ENCODE measurements at places on chromosomes 3 and 15. TPM values are rescaled to one million over a fixed set of nuclear protein-coding genes. Genes with fewer than 3 reads are reported as not detected.
A peak's percentile ranks its signal among the peaks of the same experiment; 100 is the strongest.

DNA sequence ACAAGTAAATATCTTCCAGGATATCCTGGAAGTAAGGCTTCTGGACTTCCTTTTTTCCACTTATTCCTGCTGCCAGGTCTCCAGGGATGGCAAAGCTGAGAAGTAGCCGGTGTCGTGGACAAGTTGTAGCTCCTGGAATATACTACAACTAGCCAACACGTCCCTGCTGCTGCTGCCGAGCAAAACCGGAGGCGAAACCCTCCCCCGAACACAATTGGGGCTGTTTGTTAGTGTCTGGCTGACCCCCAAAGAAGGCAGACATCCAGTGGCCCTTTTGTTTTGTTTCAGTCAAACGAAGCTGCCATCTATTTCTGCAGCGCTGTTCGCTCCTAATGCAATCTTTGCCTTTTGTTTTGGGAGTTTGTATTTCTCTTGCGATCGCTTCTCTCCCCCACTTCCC is 45.3 kb upstream of the EIF5A2 start:
- DNase-seq = no peak

DNA sequence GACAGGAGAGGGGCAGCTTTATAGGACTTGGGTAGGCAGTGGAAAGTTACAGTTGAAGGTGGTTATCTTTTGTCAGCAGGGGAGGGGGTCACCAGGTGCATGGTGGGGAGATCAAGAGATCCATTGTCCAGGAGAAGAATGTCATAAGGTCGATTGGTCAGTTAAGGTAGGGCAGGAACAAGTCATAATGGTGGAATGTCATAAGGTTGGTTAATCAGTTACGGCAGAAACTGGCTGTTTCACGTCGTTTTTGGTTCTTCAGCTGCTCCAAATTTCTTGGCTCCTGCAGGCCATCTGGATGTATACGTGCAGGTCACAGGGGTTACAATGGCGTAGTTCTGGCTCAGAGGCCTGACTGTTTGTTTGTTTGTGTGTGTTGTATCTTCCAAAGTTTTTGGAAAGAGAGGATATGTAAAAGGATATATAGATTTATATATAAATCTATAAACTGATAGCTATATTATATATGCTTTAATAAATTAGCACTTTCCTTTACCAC is 565.1 kb downstream of the ZNF385D start:
- no peak for DNase-seq

- DNase-seq = no peak
These were observed 24.0 kb upstream of the SPTBN5 start for GRCh38 chr15:41917767-41918430.

DNA sequence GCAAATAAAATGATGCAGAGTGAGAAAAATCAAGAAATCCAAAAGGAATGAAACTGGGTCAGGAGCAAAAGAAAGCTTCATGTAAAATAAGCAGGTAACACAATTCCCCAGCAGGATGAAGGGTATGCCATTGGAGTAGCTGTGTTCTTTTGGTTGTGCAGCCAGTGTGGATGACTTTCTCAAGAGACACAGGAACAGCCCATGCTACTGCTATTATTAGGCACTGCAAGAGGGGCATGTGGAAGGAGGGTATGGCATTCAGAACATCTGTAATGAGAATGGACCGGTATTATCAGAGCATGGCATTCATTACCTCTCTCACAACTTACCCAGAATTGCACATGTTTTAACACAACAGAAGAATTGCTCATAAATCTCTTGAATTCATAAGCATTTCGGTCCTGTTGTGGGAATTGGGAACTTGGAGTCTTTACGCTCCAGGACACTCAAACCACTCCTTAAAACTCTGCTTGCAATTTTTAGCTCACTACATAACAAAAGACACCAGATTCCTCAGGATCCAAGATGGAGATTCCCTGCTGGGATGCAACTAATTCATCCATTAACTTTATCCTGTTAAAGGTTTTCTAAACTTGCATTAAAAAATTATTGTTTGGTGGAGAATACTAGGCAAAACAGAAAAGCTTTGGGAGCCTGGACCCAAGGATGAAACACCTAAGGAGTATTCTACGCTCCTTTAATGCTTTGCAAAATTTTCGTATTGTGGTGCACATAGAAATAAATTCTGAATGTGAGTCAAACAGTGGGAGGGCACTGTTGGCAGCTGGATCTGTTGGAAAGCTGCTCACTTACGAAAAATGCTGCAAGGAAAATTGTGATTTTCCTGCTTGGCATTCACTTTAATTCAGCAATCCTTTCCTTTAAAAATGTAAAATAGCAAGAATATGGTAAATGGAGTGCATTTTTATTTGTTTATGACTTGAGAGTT is 34.6 kb upstream of the CDIN1 start:
- DNase-seq = no peak

DNA sequence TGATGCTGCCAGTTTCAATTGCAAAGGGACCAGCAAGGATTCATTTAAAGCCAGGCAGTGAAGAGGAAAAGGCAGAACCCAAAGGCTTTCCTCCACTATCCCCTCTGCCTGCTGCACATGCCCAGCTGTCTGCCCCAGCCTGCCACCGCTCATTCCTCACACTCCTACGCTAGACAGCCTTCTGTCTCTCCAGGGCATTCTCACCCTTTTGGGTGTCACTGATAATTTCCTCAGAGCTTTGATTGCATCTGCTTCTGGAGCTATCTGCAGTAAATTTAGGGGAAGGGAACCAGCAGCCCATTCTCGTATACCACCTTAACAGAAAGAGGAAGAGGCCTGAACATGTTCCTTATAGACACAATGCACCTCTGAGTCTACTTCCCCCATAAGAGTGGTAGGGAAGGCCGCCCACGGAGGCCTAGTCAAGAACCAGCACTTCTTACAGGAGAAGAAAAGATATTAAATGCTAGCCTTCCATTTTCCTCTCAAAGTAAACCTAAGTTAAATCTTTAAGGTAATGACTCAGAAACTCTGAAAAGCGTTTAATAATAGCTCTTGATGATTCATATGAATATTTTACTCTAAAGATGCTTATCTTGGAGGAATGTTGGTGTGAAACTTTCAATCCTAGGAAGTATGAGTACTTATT is 20.9 kb downstream of the NUDT16 start:
- no peak for DNase-seq

- DNase-seq = no peak
These were observed 341.7 kb upstream of the ROBO2 start for GRCh38 chr3:76698136-76698706.

GRCh38 chr3:111609700-111610099 is 14.6 kb upstream of the ZBED2 start:
- DNase-seq = no peak

GRCh38 chr3:164095279-164095678 is 983.0 kb downstream of the SI start:
- DNase-seq = no peak

Gene SEMA5B
- total RNA-seq = 0.25 TPM

GRCh38 chr3:168548719-168549118 is 453.0 kb upstream of the GOLIM4 start:
- no peak for DNase-seq

- DNase-seq = no peak
These were observed 181.6 kb downstream of the ADAMTSL3 start for GRCh38 chr15:83835479-83835878.

GRCh38 chr3:149449182-149449581 is 25.3 kb upstream of the TM4SF4 start:
- no peak for DNase-seq

Gene RAB27A
- total RNA-seq = 29.5 TPM

- DNase-seq = peak; percentile 56
These were observed 103.4 kb downstream of the SNRPN start for GRCh38 chr15:25058080-25058785.

GRCh38 chr15:95868450-95868849 is 462.1 kb upstream of the NR2F2 start:
- no peak for DNase-seq

GRCh38 chr3:66181764-66182163 is 39.0 kb upstream of the SLC25A26 start:
- DNase-seq = no peak

DNA sequence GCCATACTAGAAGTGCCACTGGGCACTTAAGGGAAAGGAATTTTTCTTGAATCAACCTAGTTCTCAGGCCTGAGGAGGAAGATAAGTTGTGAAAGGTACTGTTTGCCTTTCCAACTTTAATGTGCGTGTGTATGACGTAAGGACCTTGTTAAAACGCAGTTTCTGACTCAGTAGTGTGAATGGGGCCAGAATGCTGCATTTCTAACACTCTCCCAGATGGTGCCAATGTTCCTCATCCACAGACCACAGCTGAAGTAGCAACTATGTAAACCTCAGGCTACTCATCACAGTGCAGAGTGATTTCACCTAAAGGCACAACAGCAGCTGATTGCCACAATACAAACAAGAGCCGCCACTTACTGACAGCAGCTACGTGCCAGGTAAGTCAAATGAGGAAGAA is 103.6 kb downstream of the OTOL1 start:
- DNase-seq = no peak

GRCh38 chr15:53203454-53203853 is 413.3 kb upstream of the ONECUT1 start:
- no peak for DNase-seq

GRCh38 chr3:136624894-136625815 is 127.0 kb downstream of the STAG1 start:
- no peak for DNase-seq

Gene CCDC50
- total RNA-seq = 58.7 TPM

- no peak for DNase-seq
These were observed 204.2 kb upstream of the LRRN1 start for GRCh38 chr3:3594986-3595385.

- no peak for DNase-seq
These were observed 108.8 kb downstream of the DPH6 start for GRCh38 chr15:35437157-35437556.

GRCh38 chr3:5653426-5654143 is 466.1 kb downstream of the EDEM1 start:
- no peak for DNase-seq

Gene SPINK8
- total RNA-seq = not detected

- DNase-seq = no peak
These were observed 89.7 kb upstream of the CMC1 start for GRCh38 chr3:28151608-28152228.

DNA sequence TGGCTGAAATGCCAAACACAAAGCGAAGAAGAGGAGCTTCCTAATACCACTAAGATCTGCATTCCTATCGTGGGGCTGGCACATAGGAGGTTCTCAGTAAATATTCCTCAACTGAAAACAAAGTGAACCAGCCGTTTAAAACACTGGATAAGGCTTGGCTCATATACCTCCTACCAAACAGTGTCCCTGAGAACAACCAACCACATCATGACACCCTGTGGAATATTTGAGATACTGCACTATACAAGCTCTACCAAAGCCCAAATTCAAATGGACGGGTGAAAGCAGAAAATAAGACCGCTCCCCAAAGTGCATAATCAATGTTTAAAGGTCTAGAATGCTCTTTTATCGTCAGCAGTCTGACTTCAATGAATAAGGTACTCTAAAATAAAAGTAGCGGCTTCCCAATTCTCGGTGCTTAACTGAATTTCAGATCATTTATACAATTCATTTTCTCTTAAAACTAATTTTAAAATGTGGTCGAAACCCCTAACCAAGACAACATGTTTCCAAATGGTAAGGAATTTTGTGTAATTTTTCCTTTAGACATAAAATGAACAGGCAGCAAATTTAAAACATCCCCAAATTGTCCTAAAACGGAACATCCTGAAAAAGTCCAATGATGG is 425.8 kb downstream of the ERC2 start:
- no peak for DNase-seq

DNA sequence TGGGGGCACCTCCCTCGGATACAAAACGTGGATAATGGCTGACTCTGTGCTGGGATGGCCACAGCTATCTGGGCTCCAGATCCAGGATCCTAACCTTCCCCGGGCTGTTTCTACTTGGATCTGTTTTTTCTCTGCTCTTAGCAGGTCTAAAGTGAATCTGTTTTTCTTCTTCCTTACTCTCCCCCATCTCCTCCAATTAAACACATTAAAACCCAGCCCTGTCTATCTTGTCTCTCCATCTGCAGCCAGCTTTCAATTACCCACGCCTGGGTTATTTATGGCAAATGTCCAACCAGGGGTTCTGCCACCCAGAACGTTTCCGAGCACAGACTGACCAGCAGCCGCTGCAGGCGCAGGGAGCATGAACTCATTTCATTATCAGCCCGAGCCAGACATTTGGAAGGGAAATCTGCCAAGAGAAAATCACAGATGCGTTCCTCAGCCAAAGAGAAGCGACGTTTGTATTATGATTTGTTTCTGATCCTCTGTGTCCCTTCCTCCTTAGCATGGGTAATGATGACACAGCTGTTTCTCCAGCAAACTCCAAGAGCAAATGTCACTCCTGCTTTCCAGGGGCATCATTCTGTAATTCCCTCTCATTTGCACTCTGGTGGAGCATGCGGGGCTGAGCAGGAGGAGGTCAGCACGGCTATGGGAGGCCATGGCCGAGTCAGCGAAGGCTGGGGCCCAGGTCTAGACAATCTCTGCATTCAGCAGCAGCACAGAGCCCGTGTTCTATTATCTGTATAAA is 42.0 kb downstream of the UMPS start:
- DNase-seq = no peak

Gene RASGRP1
- 8.8 TPM for total RNA-seq

GRCh38 chr3:48016301-48016973 is at the start of gene MAP4:
Gene MAP4 (minus strand): TSS chr3:48016416. CDS start chr3:47998860, 17,556 bp downstream.
- DNase-seq = no peak

DNA sequence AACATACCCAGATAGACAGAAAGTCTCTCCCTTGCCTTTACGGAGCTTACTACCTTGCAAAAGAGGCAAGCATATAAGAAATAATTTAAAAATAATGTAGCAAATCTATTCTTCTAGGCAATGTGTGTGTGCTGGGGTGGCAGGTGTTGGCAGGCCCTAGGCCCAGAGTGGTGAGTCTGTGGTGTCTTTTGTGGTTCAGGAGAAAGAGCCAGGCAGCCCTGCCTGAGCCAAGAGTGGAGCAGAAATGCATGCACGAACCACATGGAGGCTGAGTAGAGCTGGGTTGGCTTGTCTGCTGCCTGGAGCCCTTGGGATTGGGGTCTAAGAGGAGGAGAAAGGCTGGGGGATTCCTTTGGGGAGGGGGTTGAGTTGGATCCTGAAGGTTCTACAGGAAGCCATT is 70.2 kb upstream of the MYZAP start:
- no peak for DNase-seq

DNA sequence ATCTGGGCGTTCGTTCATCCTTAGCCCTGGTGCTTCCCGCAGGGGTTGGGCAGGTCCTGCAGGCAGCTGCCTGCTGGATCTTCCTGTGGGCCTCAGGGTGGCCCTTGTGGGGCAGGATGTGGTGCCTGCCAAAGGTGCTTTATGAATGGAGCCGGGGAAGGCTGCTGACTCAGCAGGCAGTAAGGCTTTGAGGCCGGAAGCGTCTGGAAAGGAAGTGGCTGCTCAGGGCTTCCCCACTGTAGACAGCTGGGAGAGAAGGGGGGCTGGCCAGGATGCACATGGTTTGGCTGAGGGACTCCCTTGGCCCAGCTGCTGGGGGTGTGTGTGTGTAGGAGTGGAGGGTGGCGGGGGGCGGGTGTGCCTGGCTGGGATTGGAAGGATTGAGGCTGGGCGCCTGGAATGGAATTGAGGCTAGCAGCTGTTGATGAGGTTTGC is 12.9 kb downstream of the CD276 start:
- peak; percentile 93 for DNase-seq

DNA sequence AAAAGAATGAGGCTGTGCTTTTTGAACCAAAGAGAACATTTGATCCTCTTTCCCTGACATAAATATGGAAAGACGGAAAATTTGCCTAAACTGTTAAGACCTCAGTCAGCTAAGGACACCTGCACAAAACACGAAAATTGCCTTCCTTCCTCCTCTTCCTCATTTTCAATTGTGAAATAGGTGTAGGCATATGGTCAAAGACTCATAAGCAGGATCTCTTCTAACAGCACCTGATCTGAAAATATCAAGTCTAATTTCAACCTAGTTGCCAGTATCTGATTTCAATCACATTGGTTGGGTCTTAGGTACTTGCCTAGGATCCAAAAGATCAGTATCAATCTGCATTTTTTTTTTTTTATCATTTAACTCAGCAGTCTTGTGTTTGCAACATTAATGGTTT is 215.7 kb upstream of the SLC2A2 start:
- no peak for DNase-seq

Gene LNP1
- total RNA-seq = 4.4 TPM
